ENCODE measurements at places on chromosomes 4 and X. TPM values are rescaled to one million over a fixed set of nuclear protein-coding genes. Genes with fewer than 3 reads are reported as not detected.

Gene PAGE5
- not detected for total RNA-seq

GRCh38 chr4:124321364-124321763, 391.2 kb downstream of the ANKRD50 start:
- DNase-seq, result peak; percentile 11

DNA sequence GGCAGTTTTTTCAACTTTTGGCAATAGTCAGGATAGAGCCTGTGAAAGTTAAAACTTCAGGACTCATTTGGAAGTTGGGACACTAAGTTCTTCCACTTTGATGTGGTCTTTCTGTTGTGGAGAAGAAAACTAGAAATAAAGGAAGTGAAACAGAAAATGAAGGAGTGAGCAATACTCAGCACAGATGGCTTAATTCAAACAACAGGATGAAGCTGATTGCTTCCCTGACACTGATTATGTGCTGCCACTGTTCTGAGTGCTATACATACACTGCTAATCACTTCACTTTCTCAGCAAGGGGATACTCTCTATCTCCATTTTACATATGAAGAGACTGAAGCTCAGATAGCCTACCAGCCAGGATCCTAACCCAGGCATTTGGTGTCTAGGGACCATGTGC, 235.1 kb upstream of the CPEB2 start:
- no peak for DNase-seq

Gene GPR82
- total RNA-seq, result not detected

GRCh38 chr4:84644087-84644486, 61.2 kb downstream of the CDS1 start:
- no peak for DNase-seq

Gene GDPD2
- 0.54 TPM for total RNA-seq

GRCh38 chrX:136146614-136147314, 569 bp upstream of the FHL1 start:
- peak; percentile 51 for DNase-seq

Gene KDR
- not detected for total RNA-seq

GRCh38 chrX:110132450-110133114, 129.7 kb downstream of the TMEM164 start:
- DNase-seq, result no peak
